ENCODE measurements at places on chromosomes 13 and 19. TPM values are rescaled to one million over a fixed set of nuclear protein-coding genes. Genes with fewer than 3 reads are reported as not detected.

TMTC4 gene
- polyA plus RNA-seq: 7.1 TPM

C13orf42 gene
- polyA plus RNA-seq: 0.04 TPM

ARHGAP45 gene
- 117 TPM for polyA plus RNA-seq

ZNF99 gene
- polyA plus RNA-seq: not detected

RNF17 gene
- not detected for polyA plus RNA-seq

NAPSA gene
- polyA plus RNA-seq: 2,584 TPM

OSCAR gene
- 73.0 TPM for polyA plus RNA-seq

CRB3 gene
- polyA plus RNA-seq: 51.0 TPM

FOXA3 gene
- polyA plus RNA-seq: 0.53 TPM

ZNF880 gene
- 7.8 TPM for polyA plus RNA-seq
